ENCODE measurements at places on chromosomes 2 and 18.

GRCh38 chr2:231914077-231914690, 12.0 kb downstream of the NPPC start:
- no peak for DNase-seq

- DNase-seq: no peak
Observed at GRCh38 chr18:54250846-54251261, 18.5 kb upstream of the POLI start.

DNA sequence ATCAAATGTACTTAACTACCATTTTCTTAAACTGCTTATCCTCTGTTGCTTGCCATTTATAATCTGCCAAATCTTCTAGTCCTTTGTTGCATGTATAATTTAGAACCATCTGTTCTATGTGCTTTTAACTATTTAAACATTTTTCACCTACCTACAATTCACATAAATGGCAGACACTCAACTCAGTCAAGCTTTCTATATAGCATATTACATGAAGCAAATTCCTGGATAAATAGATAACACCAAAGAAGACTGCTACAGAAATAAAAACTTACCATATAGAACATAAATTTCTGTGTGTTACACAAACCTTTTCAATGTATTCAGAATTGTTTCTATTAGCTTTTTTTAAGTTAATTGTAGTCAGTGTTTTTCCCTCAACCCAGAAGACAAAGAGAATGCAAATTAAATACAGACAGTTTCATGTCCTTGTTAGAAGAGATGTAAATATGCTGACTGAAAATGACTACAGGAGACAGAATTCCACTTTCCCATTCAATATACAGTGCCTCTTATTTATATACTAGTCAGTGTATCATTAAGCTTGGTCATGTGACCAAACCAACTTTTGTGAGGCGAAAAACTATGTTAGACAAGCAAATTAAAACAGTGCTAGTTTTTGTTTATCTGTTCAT, 2.6 kb downstream of the BAZ2B start:
- DNase-seq: peak; percentile 91

GRCh38 chr2:240140511-240140910, at the start of gene OTOS:
Gene OTOS, minus strand, starts transcription at chr2:240140658. Its CDS starts 332 bp downstream, at chr2:240140326.
- DNase-seq: no peak

GRCh38 chr18:69257861-69258458, 142.7 kb upstream of the DOK6 start:
- DNase-seq: no peak

DNA sequence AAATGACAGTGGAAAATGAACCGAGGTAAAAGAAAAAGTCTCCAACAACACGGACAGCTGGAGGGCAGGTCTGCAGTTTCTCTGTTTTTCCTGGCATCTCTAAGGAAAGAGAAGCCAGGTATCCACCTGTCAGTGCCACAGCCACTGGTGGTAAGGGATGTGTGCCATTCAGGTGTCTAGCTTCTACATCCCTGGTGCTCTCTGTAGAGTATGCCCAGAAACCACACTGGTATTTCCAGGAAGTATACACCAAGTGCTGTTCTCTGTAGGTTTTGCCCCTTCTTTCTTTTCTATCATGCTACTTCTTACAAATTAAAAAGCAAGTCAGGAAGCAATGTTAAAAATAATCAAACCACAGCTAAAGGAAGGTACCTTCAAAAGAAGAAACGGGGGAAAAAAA, 7.6 kb upstream of the AGFG1 start:
- DNase-seq: no peak

DNA sequence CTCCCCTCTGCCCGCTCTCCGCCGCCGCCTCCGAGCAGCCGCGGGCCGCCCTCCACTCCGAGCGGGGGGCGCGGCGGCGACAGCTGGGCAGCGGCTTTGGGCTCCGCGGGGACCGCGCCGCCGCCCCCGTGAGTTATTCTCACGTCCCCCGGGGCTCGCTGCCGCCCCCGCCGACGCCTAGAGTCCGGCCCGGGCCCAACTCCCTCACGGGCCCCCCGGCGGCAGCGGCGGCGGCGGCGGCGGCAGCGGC, 645 bp downstream of the MIB1 start:
- no peak for DNase-seq

DNA sequence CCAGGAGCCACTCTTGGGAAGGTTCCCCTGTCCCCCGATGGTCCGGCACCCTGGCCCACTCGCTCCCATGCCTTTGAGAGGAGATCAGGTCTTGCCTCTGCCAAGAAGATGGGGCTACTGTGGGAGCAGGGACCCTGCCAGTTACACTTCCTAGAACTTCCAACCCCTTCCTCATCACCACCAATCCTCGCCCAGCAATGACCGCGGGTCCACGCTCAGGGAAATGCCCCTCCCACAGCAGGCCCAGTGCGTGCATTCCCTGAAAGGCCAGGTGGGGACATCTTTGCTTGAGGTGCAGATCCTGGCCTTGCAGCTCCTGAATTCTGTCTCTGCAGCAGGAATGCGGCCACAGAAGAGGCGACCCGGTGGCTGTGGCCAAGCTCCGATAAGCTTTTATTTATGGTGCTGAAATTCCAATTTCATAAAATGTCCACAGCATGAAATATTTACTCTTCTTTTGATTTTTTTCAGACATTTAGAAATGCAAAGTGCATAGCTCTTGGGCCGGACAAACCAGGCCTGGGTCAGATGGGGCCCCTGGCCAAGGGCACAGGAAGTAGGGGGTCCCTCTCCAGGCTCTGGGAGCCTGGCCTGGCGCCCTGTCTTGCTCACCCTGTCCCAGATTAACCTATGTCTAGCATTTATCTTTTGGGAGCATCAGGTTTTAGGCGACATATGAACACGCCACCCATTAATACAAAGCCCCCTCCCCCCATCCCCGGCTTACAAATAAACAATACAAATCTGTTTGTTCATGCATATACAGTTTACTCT, 29.8 kb downstream of the PXDN start:
- DNase-seq: no peak

DNA sequence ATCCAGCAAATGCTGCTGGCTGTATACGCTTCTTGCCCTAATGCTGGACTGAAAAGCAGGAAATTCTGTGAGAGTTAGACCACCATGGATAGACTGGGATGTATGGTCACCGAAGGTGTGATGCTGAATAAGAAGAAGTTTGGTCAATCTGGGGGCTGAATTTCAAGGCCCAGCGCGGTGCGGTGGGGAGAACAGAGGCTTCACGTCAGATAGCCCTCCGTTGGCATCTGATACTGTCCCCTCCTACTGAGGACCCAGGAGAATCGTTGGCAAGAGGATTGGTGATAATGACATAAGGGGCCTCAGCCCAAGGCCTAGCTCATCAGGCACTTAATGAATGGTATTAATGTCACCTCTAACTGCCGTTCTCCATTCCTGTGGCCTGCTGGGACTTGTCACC, 97.3 kb upstream of the ST3GAL5 start:
- no peak for DNase-seq

DNA sequence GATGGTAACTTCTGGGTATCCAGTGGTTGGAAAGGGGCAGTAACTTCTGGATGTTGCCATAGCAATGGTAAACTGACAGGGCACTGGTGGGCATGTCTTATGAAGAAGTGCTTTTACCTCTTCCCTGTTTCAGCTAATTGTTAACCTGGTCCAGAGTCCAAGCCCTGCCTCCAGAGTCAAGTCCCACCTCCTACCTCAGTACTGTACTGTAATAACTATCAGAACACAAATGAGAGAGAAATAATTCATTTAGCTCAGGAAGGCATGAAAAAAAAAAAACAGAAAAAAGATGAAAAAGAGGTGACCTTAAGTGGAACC, 237.0 kb downstream of the ZNF804A start:
- DNase-seq: no peak

DNA sequence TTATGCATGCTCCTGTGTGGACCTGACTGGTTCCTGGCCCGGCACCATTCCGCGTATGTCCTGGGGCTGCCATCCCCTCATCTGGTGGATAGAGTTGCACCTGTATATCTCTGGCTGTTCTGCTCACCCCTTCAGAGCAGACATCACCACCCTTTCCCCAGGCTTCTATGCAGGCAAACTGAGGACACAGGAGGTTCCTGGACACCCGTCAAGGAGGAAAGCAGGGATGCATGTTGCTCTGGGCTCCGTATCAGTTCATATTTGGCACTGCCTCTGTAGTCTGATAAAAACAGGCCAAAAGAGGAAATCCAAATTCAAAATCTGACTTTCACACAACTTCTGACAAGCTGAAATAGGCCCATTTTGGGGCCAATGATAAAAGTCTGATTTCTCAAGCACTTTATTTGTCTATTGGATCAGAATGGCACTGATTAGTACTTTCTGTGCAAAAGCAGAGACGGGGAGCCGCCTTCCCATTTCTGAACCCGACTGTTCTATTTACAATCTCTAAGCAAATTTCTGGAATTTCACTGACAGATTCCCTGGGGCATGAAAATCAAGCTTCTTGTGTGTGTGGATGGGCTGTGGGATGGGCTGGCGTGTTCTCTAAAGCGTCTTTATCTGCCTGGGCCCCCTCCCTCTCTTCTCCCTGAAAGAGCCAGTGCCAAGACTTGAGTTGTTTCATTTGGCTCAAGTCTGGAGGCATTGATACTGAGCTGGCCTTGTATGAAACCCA, 96.9 kb downstream of the SETBP1 start:
- DNase-seq: peak; percentile 39

DNA sequence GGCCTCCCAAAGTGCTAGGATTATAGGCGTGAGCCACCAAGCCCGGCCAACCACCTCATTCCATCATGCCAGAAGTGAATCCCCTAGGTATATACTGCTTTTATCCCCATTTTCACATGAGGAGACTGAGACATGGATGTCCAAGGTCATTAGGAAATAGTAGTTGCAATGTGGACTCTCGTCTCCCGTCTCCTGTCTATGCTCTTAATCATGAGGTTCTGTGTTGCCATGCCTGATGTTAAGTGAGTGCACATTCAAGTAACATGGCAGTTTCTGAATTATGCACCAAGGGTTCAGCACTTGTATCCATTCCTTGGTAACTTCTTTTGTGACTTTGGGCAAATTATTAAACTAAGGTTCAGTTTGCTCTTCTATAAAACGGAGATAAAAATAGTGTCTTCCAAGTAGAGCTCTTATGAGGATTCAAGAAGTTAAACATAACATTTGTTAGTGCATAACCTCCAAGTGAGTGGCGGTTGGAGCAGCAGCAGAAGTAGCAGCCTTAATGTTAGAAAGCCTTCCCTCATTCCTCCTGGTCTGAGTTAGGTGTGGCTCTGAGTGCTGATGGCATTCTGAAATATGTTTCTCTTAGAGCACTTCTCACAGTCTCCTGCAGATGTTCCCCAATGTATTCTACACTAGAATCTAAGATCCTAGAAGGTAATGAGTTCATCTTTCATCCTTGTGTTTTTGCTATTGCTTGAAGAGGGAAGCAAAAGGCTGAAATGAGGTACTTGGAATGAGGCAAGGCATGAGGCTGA, 21.9 kb downstream of the SOCS6 start:
- DNase-seq: no peak

DNA sequence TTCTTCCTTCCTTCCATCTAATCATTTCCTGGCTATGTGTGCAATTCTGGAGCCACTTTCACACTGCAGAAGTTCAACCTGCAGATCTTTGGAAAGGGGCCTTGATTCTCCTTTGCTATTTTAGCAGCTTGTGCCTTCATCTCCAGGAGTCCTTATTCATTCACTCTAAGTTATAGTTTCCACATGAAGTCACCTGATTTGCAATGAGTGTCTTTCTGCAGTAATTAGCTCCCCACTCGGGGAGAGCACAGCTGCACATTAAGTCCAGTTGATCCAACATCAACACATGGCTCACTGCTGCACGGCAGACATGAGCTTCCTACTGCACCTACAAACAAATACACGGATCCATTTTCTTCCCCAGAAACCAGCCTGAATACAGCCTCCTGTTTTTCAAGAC, 323.1 kb upstream of the TNP1 start:
- no peak for DNase-seq

GRCh38 chr2:211401328-211401727, 844.9 kb downstream of the CPS1 start:
- DNase-seq: no peak

DNA sequence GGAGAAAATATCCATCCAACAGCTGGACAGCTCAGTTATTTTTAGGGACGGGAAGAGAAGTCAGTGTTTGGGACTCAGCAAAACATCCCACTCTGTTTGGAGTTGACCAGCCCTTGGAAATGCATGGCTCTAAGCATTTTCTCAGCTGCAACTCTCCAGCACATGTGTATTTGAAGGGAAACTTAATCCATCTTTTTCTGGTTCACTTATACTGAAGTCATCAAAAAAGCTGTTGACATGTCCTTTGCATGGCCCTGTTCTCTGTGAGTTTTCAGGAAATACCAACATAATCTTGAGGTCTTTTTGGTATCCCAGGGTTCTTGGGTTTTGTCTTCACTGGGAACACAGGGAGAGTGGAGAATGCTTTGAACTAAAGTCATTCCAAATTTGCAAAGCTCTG, 91.9 kb upstream of the CELF4 start:
- no peak for DNase-seq

GRCh38 chr2:197633109-197633657, 42.2 kb downstream of the RFTN2 start:
- DNase-seq: no peak

- DNase-seq: no peak
Observed at GRCh38 chr18:70636991-70637390, 348.1 kb downstream of the SOCS6 start.

DNA sequence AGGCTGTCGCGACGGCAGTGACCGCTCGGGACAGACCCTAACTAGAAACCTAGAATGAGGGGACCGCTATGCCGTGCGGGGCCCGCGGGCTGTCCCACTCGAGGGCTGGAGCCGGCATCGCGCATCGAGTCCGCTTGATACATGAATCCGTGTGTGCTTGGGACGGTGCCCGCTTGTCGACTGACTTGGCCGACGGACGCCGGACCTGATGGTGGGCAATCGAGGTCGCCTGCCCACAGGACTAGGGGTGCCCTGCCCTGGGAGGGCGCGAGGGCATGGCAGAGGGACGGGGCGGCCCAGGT, 749 bp upstream of the PTMA start:
- no peak for DNase-seq

GRCh38 chr2:156541706-156542105, 105.5 kb downstream of the GPD2 start:
- DNase-seq: no peak

- no peak for DNase-seq
Observed at GRCh38 chr2:104444392-104444791, 409.5 kb upstream of the POU3F3 start.

- DNase-seq: no peak
Observed at GRCh38 chr2:9308186-9308955, 101.8 kb downstream of the ASAP2 start.

DNA sequence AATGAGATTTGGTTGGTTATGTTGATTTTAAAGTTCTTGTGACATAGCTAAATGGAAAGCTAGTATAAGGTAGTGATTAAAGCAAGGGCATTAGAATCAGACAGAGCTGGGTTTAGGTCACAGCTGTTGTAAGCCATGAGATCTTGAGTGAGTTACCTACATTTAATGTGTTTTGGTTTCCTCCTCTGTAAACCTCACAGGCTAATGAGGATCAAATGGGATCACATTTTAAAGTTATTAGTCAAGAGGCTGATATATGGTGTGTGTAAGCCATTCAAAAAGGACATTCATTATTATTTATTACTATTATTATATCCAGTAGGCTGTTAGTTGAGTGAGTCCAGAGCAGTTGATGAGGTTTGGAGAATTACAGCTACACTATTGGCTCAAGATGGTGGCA, 416.2 kb downstream of the IRS1 start:
- no peak for DNase-seq

GRCh38 chr2:136117391-136117841, 533 bp downstream of the CXCR4 start:
- peak; percentile 56 for DNase-seq

- DNase-seq: no peak
Observed at GRCh38 chr2:119483395-119483753, 40.9 kb downstream of the SCTR start.

- peak; percentile 73 for DNase-seq
Observed at GRCh38 chr2:37786854-37787253, 115.4 kb upstream of the CDC42EP3 start.

All from NCI-H526 treated with DMSO at 0.1 percent for 48 hours (cell line).